ENCODE measurements at places on chromosomes 12 and 14. TPM values are rescaled to one million over a fixed set of nuclear protein-coding genes. Genes with fewer than 3 reads are reported as not detected.
A peak's percentile ranks its signal among the peaks of the same experiment; 100 is the strongest.

- DNase-seq, result no peak
These were observed 2.7 kb downstream of the TCTN1 start for GRCh38 chr12:110616471-110617115.

GRCh38 chr12:50986966-50987737 is 34.8 kb downstream of the HIGD1C start:
- DNase-seq, result peak; percentile 70

- peak; percentile 5 for DNase-seq
These were observed 96.4 kb downstream of the EFCAB11 start for GRCh38 chr14:89858089-89858488.

Gene VRTN
- not detected for total RNA-seq

Gene FGF6
- total RNA-seq, result not detected

GRCh38 chr14:22598099-22598895 is at the start of gene ABHD4:
Gene ABHD4 (plus strand): TSS chr14:22598300. CDS start chr14:22598307, 7 bp downstream.
- peak; percentile 49 for DNase-seq

Gene ERC1
- 19.3 TPM for total RNA-seq

DNA sequence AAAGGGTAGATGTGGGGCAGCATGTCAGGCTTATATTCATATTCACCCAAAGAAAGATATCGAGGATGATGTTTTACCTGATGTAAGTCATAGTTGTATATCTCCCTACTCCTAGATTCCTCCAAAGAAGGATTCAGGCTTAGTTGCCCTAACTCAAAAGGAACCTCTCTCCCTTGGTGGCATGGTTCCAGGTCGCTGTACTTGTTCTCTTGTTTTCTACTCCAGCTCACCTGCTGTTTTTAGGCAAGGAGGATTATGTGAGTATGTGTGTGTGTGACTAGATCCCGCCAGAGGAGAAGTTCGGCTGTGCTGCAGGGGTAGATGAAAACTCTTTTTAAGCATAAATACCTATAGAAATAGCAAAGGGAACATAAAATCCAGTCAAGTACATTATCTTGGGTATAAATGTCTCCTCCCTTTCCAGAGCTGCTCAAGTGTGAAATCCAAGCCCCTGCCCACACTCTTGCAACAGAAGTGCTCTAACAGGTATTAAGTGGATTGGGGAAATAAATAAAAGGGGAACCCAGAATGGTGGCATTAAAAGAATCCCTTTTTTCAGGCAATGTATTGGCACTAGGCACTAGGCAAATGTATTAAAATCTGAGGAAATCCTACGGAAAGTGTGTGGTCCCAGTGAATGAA is 375.7 kb downstream of the ZFP36L1 start:
- no peak for DNase-seq

- DNase-seq, result no peak
These were observed 12.8 kb downstream of the SLC38A2 start for GRCh38 chr12:46359667-46360280.

Gene AVPR1A
- total RNA-seq, result not detected

DNA sequence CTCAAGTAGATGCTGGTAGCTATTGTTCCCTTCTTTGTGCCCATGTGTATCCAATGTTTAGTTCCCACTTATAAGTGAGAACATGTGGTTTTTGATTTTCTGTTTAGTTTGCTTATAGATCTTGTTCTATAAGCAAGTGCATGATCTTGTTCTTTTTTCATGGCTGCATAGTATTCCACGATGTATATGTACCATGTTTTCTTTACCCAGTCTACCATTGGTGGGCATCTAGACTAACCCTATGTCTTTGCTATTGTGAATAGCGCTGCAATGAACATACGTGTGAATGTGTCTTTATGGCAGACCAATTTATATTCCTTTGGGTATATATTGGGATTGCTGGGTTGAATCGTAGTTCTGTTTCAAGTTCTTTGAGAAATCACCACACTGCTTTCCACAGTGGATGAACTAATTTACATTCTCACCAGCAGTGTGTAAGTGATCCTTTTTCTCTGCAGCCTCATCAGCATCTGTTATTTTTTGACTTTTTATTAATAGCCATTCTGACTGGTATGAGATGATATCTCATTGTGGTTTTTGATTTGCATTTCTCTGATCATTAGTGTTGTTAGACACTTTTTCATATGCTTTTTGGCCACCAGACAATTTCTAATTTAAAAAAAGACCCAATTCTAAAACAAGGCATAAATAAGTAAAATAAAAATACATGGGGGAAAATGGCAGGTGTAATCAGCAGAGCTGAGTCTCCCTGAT is 50.6 kb downstream of the CPM start:
- DNase-seq, result no peak

GRCh38 chr14:51207621-51208020 is 32.4 kb upstream of the TMX1 start:
- DNase-seq, result no peak

Gene OASL
- total RNA-seq, result 4.3 TPM

DNA sequence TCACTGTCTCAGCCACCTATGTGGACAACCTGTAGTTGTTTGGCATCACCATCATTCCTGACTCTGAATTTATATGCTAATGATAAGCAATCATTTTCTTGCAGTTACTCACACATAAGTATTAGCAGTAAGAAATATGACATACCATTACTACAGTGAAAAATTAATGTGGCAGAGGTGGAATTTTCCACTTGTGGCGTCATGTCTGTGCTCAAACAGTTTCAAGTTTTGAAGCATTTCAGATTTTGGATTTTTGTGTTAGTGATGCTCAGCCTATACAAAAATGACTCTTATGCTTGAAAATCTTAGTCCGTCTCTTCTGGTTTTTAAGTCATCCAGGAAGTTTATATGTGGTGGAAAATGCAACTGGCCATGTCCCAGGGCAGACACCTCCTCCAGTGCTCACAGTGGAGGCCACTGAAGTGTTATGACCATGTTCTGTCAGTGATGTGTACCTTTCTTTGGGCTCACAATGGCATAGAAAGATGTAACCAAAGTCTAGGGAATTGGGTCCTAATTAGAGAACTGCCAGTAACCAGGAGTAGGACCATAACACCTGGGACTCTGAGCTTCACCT is 220.6 kb downstream of the SYT1 start:
- no peak for DNase-seq

DNA sequence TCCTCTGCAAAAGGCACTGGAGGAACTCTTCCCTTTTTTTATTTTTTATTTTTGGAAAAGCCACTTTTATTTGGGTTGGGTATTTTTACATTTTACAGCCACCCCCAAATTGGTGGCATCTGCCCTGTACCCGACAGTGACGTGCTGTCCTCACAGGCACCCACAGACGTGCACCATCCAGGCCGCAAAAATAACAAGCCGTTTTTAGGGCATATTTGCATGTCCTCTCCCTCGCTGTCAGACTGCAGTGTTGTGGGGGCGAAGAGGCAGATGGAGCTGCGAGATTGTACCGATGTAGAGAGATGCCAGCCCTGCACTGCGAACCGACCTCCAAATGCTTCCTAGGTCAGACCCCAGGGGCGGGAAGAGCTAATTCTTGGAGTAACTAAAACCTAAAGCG is 12.2 kb downstream of the JDP2 start:
- no peak for DNase-seq

GRCh38 chr14:75022655-75023054 is 19.9 kb downstream of the EIF2B2 start:
- no peak for DNase-seq

Gene CCDC91
- total RNA-seq, result 14.7 TPM

- no peak for DNase-seq
These were observed 34.9 kb downstream of the EVL start for GRCh38 chr14:100100032-100100703.

GRCh38 chr14:95549656-95550585 is 15.1 kb downstream of the GLRX5 start:
- no peak for DNase-seq

Gene CRACR2A
- 6.7 TPM for total RNA-seq

Gene ZNF740
- total RNA-seq, result 10.5 TPM

DNA sequence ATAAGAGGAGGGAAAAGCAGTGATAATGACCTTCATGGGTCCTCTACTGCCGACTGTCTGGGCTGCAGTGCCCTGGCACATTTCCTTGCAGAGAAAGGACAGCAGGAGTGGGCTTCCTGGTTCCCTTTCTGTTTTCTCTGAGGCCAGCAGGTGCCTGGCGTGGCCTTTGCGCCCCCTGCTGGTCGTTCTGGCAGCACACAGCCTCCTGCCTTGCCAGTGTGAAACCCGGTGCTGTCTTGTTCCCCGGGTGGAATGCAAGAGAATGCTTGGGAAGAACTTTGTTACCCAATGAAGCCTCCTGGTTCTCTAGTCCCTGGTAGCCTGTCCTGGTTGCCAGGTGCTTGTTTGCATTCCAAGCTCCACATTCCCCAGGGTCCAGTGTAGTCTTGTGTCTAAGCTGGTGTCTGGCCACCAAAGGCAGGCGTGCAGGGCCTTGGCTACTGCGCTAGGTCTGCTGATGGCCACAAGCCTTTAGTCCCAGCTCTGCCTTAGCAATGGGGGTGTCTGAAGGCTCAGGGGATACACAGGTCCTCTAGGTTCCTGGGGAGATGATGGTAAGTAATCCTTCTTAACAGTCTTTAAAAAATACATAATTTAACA is 1392.4 kb upstream of the TMEM132C start:
- peak; percentile 40 for DNase-seq

GRCh38 chr14:89351516-89352404 is 65.3 kb downstream of the FOXN3 start:
- peak; percentile 19 for DNase-seq

DNA sequence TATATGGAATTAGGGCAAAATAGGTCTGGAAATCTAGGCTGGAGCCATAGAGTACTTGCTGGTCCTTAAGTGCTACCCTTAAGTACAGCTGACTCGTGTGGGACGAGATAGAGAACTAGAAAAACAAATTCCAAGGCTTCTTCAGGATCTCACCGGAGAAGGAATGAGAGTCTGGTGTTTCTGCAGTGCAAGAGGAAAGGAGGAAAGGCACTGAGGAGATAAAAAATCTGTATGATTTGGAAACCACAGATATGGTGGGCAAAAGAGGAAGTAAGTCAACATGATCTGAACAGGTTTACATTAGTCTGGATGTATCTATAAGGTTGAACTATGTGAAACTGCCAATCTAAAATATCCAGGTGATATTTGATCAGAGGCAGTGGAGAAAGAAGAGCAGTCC is 134.4 kb upstream of the SOX5 start:
- no peak for DNase-seq

- no peak for DNase-seq
These were observed 44.1 kb upstream of the CHST11 start for GRCh38 chr12:104412681-104413080.

DNA sequence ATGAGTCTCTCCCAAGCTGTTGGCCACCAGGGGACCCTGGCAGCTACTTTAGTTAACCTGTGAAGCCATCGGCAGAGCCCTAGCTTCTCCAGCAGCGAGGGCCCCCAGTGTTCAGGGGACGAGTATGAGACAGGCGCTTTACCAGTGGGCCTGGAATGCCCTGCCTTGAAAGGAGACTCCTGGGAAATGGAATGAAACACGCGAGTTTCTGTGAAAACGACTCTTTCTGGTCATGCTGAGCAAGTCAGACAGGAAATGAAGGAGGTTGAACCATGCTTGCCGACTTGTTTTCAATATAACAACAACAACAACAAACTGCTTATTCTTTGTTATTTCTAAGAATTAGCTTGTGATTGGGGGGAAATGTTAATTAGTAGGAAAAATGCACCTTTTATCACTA is 42.9 kb downstream of the SFSWAP start:
- no peak for DNase-seq
